ENCODE measurements at places on chromosomes 3 and 15. TPM values are rescaled to one million over a fixed set of nuclear protein-coding genes. Genes with fewer than 3 reads are reported as not detected.

LOXL1 gene
- 0.75 TPM for total RNA-seq

LYSMD2 gene
- total RNA-seq: 4.8 TPM

CCR3 gene
- not detected for total RNA-seq

TTC14 gene
- 14.2 TPM for total RNA-seq

ROPN1 gene
- total RNA-seq: not detected

PLSCR2 gene
- not detected for total RNA-seq

RGMA gene
- total RNA-seq: 0.33 TPM

CORO2B gene
- total RNA-seq: 0.35 TPM

UROC1 gene
- total RNA-seq: 112 TPM

COL6A6 gene
- 0.03 TPM for total RNA-seq

C3orf70 gene
- 0.28 TPM for total RNA-seq

COL6A5 gene
- not detected for total RNA-seq

RHO gene
- total RNA-seq: not detected

MYZAP gene
- 0.58 TPM for total RNA-seq

LTK gene
- 2.3 TPM for total RNA-seq

KCNMB3 gene
- 1.7 TPM for total RNA-seq

TMEM158 gene
- 1.1 TPM for total RNA-seq

XXYLT1 gene
- 2.8 TPM for total RNA-seq

ALG3 gene
- 38.8 TPM for total RNA-seq

CAPN3 gene
- 26.4 TPM for total RNA-seq

CHRFAM7A gene
- 0.38 TPM for total RNA-seq

ANAPC13 gene
- 25.4 TPM for total RNA-seq

NRROS gene
- 1.7 TPM for total RNA-seq

LHFPL4 gene
- 0.28 TPM for total RNA-seq

ITIH1 gene
- total RNA-seq: 1,331 TPM

DNAJC13 gene
- total RNA-seq: 11.8 TPM

ADAM10 gene
- 36.6 TPM for total RNA-seq

IL20RB gene
- 6.9 TPM for total RNA-seq

MME gene
- total RNA-seq: 66.3 TPM

C3orf85 gene
- total RNA-seq: 11.4 TPM
